ENCODE measurements at places on chromosomes 6 and 20.

DNA sequence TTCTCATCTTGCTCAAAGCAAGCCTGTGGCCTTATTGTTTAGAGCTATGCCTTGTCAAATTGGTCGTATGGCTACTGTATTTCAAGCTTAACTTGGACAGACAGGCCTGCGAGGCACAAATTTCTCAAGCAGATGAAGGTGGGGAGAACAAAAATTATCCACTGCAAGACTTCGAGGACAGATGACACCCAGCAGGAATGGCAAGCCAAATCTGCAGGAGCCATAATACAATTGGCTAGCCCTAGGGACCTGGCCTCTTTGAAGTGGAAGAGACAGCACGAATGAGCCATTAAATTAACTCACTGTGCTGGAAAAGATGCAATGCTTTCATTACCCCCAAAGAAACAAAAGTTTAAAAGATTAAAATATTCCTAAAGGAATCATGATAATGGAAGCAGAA lies 5.0 kb upstream of the BLOC1S5 start:
- no peak for DNase-seq

DNA sequence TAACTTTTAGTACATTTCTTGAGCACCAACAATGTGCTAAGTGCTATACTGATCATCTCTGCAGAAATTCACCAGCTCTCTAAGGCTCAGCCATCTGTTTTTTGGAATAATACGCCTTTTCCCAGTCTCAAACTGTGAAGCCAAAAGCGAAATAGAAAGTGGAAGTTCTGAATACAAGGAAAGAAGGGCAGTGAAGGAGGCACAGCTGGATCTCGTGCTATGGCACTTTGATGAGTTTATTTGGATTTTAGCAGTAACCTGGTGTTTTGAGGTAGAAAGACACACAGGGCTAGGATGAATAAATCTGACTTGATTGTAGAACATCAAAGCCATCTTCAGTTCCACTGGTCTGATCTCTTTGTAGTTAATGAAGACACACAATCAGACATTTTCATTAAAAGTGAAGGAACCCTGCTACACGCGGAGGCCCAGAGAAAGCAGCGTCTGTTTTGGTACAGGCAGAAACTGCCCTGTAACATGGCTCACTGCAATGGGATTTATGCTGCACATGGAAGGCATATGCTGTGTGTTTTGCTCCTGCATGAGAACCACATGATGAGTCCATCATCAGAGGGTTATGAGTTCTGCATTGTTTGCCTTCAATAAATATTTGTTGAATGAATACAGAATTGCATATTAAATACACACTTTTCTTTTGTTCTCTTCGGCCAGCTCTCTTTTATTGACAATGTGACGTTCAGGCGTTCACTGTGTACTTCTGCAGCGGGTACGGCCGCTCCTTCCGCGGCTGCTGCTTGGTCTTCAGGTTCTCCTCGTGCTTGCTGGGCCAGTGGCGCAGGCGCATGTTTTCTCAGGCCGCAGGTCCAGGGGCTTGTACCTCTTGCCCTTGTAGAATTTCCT lies 100.9 kb downstream of the PREP start:
- DNase-seq = no peak

- DNase-seq = no peak
These were observed 23.3 kb downstream of the TMC2 start for GRCh38 chr20:2559651-2560050.

- DNase-seq = no peak
These were observed 61.2 kb downstream of the LAMA4 start for GRCh38 chr6:112193117-112193516.

GRCh38 chr6:64774881-64775280 lies 932.1 kb downstream of the EYS start:
- no peak for DNase-seq

- no peak for DNase-seq
These were observed 25.0 kb downstream of the CYB5R4 start for GRCh38 chr6:83884523-83884922.

- no peak for DNase-seq
These were observed 321.6 kb downstream of the TFAP2A start for GRCh38 chr6:10093282-10093681.

DNA sequence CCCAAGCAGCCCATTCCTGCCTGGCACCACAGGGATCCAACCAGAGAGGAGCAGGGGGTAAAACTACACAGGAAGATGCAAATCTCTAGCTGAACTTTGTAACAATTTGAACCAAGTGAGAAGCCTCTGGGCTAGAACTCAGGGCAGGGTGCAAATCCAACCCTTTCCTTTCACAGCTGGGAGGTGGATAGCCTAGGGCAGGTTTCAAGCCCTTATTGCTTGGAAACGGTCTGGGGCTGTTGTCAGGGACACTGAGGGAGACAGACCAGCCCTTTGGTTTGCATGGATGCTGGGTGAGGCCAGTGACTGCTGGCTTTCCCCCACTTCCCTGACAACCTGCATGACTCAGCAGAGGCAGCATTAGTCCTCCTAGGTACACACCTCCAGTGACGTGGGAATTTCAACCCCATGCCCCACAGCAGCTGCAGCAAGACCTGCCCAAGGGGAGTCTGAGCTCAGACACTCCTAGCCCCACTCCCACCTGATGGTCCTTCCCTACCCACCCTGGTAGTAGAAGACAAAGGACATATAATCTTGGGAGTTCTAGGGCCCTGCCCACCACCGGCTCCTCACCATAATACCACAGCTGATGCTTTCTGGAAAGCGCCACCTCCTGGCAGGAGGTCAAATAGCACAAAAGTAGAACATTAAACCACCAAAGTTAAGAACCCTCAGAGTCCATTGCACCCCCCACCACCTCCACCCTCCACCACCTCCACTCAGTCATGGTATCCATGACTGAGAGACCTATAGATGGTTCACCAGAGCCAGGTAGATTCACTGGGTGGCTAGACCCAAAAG lies 797.7 kb upstream of the MAN1A1 start:
- no peak for DNase-seq

- DNase-seq = no peak
These were observed 31.9 kb downstream of the STK35 start for GRCh38 chr20:2133318-2134183.

- no peak for DNase-seq
These were observed 16.6 kb downstream of the DSE start for GRCh38 chr6:116387374-116387773.

GRCh38 chr20:37741055-37741454 lies 47.2 kb downstream of the CTNNBL1 start:
- DNase-seq = no peak

GRCh38 chr20:64035066-64035932 lies 683 bp upstream of the C20orf204 start:
- DNase-seq = no peak

- no peak for DNase-seq
These were observed 61.2 kb downstream of the RPP40 start for GRCh38 chr6:4942673-4943009.

DNA sequence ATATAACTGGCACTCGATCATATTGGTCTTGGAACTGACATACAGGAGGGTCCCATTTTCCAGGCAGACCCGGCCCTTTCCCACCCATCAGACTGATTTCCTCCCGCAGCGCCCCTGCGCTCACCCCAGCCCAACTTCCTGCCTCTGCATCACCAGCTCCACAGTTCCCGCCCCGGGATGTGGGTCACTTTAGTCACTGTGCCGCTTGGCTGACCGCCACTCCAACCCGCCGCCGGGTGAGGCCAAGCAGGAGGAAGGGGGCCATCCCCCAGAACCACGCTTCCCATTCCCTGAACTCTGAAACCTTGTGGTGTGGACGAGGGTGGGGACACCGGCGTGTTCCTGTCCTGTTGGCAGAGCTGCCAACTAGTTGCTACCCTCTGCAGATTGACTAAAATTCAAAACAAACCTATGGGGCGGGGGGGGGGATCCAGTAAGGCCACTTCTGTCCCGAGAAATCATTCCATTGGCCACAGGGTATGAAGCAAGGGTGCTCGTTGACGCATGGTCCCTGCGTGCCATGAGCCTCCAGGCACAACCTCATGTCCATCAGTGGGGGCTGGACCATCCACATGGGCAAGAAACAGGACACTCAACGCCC lies 12.3 kb downstream of the TGM2 start:
- no peak for DNase-seq

DNA sequence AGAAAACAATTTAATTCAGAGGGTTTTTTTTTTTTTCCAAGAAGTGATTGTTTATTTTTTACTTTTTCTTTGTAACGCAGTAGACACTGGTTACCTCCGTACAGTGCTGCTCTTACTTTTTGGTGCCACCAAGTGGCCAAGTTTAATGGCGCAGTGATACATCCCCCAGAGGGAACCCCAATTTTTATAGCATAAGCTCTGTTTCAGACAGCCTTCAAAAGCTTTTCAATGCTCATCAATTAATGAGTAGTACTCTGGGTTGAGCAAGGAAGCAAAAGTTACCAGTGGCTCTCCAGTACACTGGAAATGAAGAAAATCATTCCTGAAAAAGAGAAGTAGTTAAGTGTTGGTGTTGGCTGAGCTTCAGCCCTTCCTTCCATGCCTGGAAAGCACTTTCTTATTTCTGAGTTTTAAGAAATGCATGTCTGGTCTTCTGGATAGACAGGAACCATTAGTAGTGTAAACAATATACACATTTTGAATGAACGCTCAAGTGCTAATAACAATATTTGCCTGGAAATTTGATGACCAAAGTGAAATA lies 129.1 kb upstream of the SMLR1 start:
- DNase-seq = peak; percentile 55

GRCh38 chr20:59273739-59274357 lies 26.6 kb upstream of the EDN3 start:
- DNase-seq = no peak

DNA sequence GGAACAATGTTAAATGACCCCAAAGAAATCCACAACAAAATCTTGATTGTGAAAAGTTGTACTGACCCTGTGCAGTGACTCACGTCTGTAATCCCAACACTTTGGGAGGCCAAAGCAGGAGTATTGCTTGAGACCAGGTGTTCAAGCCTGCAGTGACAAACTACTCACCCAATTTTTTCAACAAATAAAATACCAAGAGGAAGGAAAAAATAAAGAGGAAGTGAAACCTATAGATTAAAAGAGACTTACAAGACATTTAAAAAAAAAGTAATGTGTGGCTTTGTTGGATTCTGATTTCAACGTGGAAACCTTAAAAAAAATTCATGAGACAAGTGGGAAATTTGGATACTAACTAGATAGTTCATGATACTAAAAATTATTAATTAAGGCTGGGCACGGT lies 31.9 kb downstream of the GINS1 start:
- DNase-seq = no peak

GRCh38 chr6:22214314-22214713 lies 82.5 kb downstream of the PRL start:
- DNase-seq = no peak

- DNase-seq = no peak
These were observed 14.5 kb upstream of the IRF4 start for GRCh38 chr6:376827-377640.

DNA sequence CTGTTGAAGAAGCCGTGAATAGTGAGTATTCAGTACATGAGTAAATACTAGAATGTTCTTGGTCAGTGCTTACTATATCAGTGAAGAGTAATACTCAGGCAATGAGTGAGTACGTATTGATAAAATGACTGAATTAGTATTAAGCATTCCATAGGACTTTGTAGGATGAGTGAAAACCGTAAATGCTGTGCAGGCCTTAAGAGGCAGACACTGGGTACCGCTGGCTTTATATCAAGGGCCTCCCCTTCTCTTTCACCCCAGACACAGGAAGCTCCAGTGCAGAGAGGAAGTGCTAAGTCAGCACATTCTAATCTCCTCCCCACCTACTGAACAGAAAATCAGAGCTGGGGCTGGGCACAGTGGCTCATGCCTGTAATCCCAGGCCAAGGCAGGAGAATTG lies 24.2 kb downstream of the POFUT1 start:
- DNase-seq = no peak

GRCh38 chr6:135667691-135668455 lies 170.3 kb upstream of the AHI1 start:
- no peak for DNase-seq

DNA sequence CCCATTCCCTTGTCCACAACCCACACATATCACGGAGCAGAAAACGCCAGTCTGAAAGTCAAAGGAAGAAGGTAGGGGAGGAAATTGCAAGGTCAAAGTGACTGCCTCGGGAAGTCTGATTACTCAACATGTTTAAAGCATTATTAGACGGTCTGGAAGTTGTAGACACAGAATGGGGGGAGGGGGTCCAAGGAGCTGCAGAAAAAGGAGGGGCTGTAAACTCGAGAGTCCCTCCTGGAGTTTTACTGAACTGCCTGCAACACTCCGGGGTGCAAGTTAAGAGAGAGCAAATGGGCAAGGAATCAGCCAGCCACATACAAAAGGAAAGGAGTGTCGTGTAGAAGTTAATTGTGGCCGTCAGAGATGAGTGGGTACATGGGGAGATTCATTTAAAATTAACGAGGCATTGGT lies 417.7 kb upstream of the JARID2 start:
- no peak for DNase-seq

GRCh38 chr20:62734326-62734725 lies 25.7 kb downstream of the NTSR1 start:
- DNase-seq = no peak

- no peak for DNase-seq
These were observed 236.9 kb upstream of the JAG1 start for GRCh38 chr20:10910535-10911178.

GRCh38 chr6:51844336-51844735 lies 243.1 kb downstream of the PKHD1 start:
- no peak for DNase-seq

GRCh38 chr6:138772596-138773176 lies 883 bp upstream of the CCDC28A start:
- DNase-seq = no peak

- no peak for DNase-seq
These were observed 133.8 kb downstream of the VEGFA start for GRCh38 chr6:43903739-43904290.

GRCh38 chr6:146974351-146974750 lies 229.9 kb upstream of the STXBP5 start:
- DNase-seq = no peak

DNA sequence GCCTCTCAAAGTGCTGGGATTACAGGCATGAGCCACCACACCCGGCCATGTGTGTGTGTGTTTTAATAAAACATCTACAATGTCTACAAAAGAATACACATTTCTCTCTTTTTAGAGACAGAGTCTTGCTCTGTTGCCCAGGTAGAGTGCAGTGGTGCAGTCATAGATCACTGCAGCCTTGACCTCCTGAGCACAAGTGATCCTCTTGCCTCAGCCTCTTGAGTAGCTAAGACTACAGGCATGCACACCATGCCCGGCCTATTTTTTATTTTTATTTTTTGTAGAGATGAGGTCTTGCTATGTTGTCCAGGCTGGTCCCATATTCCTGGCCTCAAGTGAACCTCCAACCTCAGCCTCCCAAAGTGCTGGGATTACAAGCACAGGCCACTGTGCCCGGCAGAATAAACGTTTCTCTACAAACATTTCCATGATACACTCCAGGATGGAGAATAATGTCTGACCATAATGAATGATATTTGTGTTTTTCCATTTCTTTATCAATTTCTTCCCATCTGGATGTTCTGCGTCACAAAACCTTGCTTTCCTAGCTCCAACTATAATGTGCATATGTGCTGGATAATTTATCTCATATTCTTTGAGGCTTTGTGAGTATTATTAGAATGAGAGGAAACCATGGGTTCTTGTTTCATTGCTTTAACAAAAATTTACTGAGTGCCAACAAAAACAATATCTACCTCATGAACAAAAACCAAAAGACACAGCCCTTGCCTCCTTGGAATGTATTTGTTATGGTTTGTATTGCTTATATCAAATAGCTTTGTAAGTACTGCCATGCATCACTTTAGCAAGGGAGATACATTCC lies 28.6 kb upstream of the CCN2 start:
- no peak for DNase-seq
